ENCODE measurements at places on chromosomes 6 and 20. TPM values are rescaled to one million over a fixed set of nuclear protein-coding genes. Genes with fewer than 3 reads are reported as not detected.

The GNRH2 gene
- 0.65 TPM for total RNA-seq

The CCDC170 gene
- total RNA-seq, result 1.6 TPM

The SLC22A16 gene
- total RNA-seq, result not detected

DNA sequence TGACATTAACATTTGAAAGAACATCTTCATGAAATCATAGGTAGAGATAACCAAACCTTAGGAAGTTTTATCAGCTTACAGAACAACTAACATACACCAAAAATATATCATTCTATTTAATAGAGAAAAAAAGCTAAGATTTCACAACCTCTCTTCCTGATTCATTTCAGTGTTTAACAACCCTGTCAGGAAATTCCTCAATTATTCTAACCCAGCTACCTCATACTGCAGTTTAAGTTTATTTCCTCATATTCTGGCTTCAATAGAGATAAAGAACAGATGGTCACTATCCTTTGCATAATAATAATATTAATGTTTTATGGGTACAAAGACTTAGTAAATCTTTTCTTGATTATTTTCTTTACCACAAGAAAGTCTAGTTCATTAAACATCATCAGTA, 112.9 kb upstream of the HSF2 start:
- DNase-seq, result no peak
- H3K4me1 ChIP-seq, result no peaks in the 10 kb centered on the region
- no peaks in the 10 kb centered on the region for H3K27me3 ChIP-seq
- no peak overlapping the region for H3K27ac ChIP-seq

DNA sequence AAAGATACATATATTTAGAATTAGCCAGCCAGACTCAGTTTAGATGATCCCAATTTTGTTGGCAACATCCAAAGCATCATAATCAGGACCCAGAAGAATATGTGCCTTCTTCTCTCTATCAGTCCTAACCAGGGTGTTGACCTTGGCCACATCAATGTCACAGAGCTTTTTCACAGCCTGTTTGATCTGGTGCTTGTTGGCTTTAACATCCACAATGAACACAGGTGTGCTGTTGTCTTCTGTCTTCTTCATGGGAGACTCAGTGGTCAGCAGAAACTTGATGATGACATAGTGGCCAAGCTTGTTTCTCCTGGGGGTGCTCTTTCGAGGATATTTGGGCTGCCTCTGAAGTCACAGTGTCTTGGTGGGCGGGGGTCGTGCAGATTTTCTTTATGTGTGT, 84.9 kb downstream of the MKKS start:
- no peak overlapping the region for H3K4me3 ChIP-seq
- H3K4me1 ChIP-seq, result peaks cover 17% of the 10 kb centered on the region
- no peaks in the 10 kb centered on the region for H3K27me3 ChIP-seq
- no peaks in the 10 kb centered on the region for H3K36me3 ChIP-seq

DNA sequence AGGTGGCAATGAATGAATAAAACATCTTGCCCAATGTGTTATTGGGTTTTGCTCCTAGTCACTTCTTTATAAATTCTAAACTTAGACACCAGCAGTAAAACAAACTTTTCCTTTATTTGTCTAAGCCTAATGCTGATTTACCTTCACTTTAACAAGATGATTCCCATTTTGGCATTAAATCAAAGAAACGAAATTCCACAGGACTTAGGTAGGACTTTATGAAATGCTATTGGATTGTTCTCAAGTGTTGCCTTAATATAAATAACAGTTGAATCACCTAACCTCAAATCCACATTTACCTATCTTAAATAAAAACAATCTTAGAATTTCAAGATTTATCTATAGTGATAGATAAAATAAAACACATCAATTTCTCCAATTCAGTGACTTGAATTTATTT, 831.8 kb downstream of the EPHA7 start:
- no peaks in the 10 kb centered on the region for H3K36me3 ChIP-seq
- no peaks in the 10 kb centered on the region for H3K27me3 ChIP-seq
- H3K4me1 ChIP-seq, result no peaks in the 10 kb centered on the region
- no peak for DNase-seq

DNA sequence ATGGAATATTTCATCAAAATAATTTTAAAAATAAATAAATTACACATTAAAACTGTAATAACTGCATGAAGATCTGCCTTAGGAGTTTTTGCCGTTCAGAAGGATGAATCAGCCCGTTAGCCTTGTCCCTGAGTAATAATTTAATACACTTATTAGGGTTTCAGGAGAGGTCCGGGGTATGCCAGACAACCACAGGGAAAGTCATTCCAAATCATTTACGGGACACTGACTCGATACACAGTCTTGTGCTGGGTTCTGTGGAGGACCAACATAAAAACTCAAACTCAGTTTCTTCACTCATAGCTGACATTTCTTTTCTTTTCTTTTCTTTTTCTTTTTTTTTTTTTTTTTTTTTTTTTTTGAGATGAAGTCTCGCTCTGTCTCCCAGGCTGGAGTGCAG, 735 bp upstream of the LY6G6F start:
- H3K4me1 ChIP-seq, result peaks cover 14% of the 10 kb centered on the region
- no peak overlapping the region for H3K4me3 ChIP-seq
- no peaks in the 10 kb centered on the region for H3K27me3 ChIP-seq
- no peak overlapping the region for H3K27ac ChIP-seq

- H3K4me3 ChIP-seq, result no peak overlapping the region
- no peaks in the 10 kb centered on the region for H3K36me3 ChIP-seq
- H3K4me1 ChIP-seq, result no peaks in the 10 kb centered on the region
- peak; percentile 22 for DNase-seq
- H3K27me3 ChIP-seq, result no peaks in the 10 kb centered on the region
- no peak overlapping the region for H3K27ac ChIP-seq
These were observed 261.4 kb upstream of the IRAK1BP1 start for GRCh38 chr6:78605909-78606446.

DNA sequence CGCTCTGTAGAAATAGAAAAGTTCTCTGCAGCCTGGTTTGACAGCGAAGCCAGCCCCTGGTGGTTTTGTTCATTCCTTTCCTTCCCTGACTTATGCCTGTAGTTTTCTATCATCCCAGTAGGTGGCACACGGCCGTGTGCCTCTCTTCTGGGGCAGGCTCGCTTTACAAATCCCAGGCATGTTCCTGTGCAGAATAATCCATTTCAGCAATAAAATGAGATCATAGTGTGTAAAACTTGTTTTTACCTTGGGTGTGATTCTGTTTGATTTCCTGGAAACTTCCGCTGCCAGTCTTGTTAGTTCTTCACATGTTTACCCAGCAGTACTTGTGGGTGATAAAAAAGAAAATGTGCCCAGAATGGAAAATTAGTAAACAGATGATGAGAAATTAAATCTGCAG, 7.4 kb upstream of the INSM1 start:
- H3K27ac ChIP-seq, result no peak overlapping the region
- no peaks in the 10 kb centered on the region for H3K36me3 ChIP-seq
- H3K4me3 ChIP-seq, result no peak overlapping the region
- H3K4me1 ChIP-seq, result no peaks in the 10 kb centered on the region
- no peak for DNase-seq
- H3K27me3 ChIP-seq, result peaks cover 12% of the 10 kb centered on the region

DNA sequence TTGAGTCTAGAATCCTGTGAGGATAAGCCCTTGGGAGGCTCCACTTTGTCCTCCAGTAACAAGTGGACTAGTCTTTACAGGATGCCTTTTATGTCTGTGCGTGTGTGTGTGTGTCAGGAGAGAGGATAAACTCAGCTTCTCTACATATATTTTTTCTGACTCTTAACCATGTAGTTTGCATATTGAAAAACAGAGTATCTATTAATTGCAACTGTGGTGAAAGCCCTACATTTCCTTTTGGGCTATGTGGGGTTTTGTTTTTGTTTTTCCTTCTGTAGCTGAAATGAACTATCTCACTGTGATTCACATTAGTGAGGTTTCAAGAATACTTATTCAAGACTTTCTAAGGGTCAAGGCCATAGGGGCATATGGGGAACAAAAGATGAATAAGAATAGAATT, 17.7 kb downstream of the TPBG start:
- H3K4me3 ChIP-seq, result no peak overlapping the region
- no peaks in the 10 kb centered on the region for H3K27me3 ChIP-seq
- no peaks in the 10 kb centered on the region for H3K36me3 ChIP-seq
- DNase-seq, result no peak
- no peak overlapping the region for H3K27ac ChIP-seq
- H3K4me1 ChIP-seq, result peaks cover 23% of the 10 kb centered on the region

GRCh38 chr20:45946149-45946970, 11.9 kb downstream of the PCIF1 start:
- peak overlapping the region; percentile 18 for H3K27ac ChIP-seq
- no peaks in the 10 kb centered on the region for H3K27me3 ChIP-seq
- H3K4me1 ChIP-seq, result peaks cover 37% of the 10 kb centered on the region
- peak; percentile 81 for DNase-seq
- 0 out of 2 replicates have a peak, but pooled peaks cover 7% of the 10 kb centered on the region for H3K36me3 ChIP-seq

GRCh38 chr6:137631323-137631722, 137.1 kb upstream of the OLIG3 start:
- no peaks in the 10 kb centered on the region for H3K36me3 ChIP-seq
- H3K4me3 ChIP-seq, result no peak overlapping the region
- 0 out of 2 replicates have a peak, but pooled peaks cover under 1% of the 10 kb centered on the region for H3K4me1 ChIP-seq
- H3K27me3 ChIP-seq, result no peaks in the 10 kb centered on the region
- no peak for DNase-seq

DNA sequence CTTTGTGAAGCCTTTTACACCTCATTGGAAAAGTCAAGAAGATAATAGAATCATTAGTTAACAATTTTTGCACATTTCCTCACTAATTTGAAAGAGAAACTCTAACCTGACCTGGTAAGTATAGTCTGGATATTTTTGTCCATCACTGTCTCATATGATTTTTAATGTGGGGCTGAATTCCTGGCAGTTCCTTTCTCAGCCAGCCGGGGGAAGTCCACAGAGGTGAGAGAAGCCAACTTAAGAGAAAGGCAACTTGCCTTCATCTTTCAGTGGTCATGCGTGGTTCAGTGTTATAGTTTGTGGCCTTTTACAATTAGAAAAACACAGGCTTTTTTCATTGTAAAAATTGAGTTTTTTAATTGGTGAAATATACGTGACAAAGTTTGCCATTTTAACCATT, 80.6 kb downstream of the CDYL start:
- no peak overlapping the region for H3K27ac ChIP-seq
- H3K4me3 ChIP-seq, result no peak overlapping the region
- no peaks in the 10 kb centered on the region for H3K36me3 ChIP-seq
- DNase-seq, result no peak
- no peaks in the 10 kb centered on the region for H3K27me3 ChIP-seq
- H3K4me1 ChIP-seq, result no peaks in the 10 kb centered on the region

GRCh38 chr6:87421576-87421975, 13.8 kb downstream of the CFAP206 start:
- peak overlapping the region; percentile 31 for H3K4me3 ChIP-seq
- no peaks in the 10 kb centered on the region for H3K27me3 ChIP-seq
- H3K36me3 ChIP-seq, result no peaks in the 10 kb centered on the region
- H3K4me1 ChIP-seq, result peaks cover 9% of the 10 kb centered on the region
- peak; percentile 92 for DNase-seq

GRCh38 chr20:37161830-37162549, 17.1 kb upstream of the RPN2 start:
- no peaks in the 10 kb centered on the region for H3K4me1 ChIP-seq
- 0 out of 2 replicates have a peak, but pooled peaks cover 6% of the 10 kb centered on the region for H3K27me3 ChIP-seq
- no peak overlapping the region for H3K27ac ChIP-seq
- DNase-seq, result no peak
- H3K4me3 ChIP-seq, result no peak overlapping the region
- H3K36me3 ChIP-seq, result no peaks in the 10 kb centered on the region

GRCh38 chr6:57137350-57137749, 34.8 kb upstream of the BAG2 start:
- no peak overlapping the region for H3K4me3 ChIP-seq
- no peak overlapping the region for H3K27ac ChIP-seq
- no peaks in the 10 kb centered on the region for H3K27me3 ChIP-seq
- no peaks in the 10 kb centered on the region for H3K36me3 ChIP-seq

All from PC-9 (cell line).